ENCODE measurements at places on chromosomes 1 and 21.

DNA sequence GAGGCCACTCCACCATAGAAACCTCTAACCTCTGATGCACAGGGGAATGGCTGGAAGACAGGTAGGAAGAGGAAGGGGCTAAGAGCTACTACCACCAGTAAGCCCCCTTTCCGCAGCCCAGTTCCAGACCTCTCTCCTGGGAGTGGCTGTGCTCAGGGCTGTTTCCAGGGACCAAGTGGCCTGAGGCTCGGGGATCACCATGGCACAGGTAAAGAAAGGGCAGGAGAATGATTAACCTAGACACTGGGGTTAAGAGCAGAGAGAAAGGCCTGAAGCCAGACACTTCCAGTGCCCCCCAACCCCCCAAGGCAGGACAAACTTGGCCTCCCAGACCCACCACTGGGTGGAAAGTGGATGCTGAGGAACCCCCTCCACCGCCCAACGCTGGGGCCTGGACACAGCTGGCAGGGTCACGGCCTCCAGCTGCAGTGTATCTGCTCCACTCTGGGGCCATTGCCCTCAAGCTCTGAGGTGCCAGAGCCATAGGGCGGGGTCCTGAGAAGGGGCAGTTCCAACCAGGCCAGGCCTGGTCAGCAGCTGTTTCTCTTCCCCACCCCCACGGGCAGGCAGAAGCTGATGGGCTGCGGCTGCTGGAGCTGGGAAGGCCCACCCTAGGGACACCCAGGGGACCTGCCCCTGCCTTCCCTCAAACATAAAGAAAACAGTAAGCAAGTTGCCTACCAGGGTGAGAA, 2.6 kb downstream of the TAGLN2 start:
- DNase-seq = no peak
- H3K27ac ChIP-seq = peak overlapping the region; percentile 99
- no peaks in the 10 kb centered on the region for H3K27me3 ChIP-seq
- H3K4me3 ChIP-seq = peak overlapping the region; percentile 98
- peaks cover 56% of the 10 kb centered on the region for H3K36me3 ChIP-seq

DNA sequence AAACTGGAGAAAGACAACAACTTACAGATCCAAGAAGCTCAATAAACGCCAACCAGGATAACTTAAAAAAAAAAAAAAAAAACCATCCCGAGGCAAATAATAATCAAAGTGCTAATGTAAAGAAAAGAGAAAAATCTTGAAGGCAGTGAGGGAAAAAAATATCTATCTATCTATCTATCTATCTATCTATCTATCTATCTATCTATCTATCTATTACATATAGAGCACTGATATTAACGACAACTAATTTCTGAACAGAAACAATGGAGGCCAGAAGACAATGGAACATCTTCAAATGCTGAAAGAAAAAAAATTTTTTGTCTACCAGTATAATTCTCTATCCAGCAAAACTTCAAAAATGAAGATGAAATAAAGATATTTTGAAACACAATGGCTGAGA, 18.0 kb downstream of the PACC1 start:
- H3K36me3 ChIP-seq = peaks cover 48% of the 10 kb centered on the region
- H3K27me3 ChIP-seq = no peaks in the 10 kb centered on the region
- no peaks in the 10 kb centered on the region for H3K4me1 ChIP-seq
- no peak overlapping the region for H3K27ac ChIP-seq

- H3K36me3 ChIP-seq = peaks cover 39% of the 10 kb centered on the region
- peak overlapping the region; percentile 90 for H3K4me3 ChIP-seq
Observed at GRCh38 chr1:207823880-207824566, 72.2 kb downstream of the CD46 start.

- H3K36me3 ChIP-seq = peaks cover 19% of the 10 kb centered on the region
- H3K4me1 ChIP-seq = peaks cover 13% of the 10 kb centered on the region
- H3K27me3 ChIP-seq = no peaks in the 10 kb centered on the region
- no peak for DNase-seq
- no peak overlapping the region for H3K4me3 ChIP-seq
Observed at GRCh38 chr21:44370027-44370735, 16.8 kb downstream of the TRPM2 start.

- no peak overlapping the region for H3K4me3 ChIP-seq
- H3K27ac ChIP-seq = no peak overlapping the region
- H3K4me1 ChIP-seq = peaks cover 4% of the 10 kb centered on the region
- H3K36me3 ChIP-seq = no peaks in the 10 kb centered on the region
- DNase-seq = no peak
Observed at GRCh38 chr1:2208309-2209239, 14.0 kb upstream of the FAAP20 start.

DNA sequence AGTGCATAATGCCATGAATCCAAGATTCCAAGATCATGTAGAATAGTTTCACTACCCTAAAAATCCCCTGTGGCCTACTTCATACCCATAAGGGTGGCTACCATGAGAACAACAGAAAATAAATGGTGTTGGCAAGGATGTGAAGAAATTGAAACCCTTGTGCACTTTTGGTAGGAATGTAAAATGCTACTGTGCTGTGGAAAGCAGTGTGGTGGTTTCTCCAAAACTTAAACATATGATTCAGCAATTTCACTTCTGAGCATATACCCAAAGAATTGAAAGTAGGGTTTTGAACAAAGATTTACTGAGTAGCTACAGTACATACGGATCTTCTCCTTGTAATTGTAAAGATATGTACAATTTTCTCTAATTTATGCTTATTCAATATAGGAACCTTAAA, 16.0 kb downstream of the FNBP1L start:
- H3K4me3 ChIP-seq = no peak overlapping the region
- no peaks in the 10 kb centered on the region for H3K4me1 ChIP-seq
- no peak for DNase-seq
- H3K27ac ChIP-seq = no peak overlapping the region
- no peaks in the 10 kb centered on the region for H3K36me3 ChIP-seq

GRCh38 chr1:115325874-115326273, 12.2 kb downstream of the NGF start:
- H3K4me1 ChIP-seq = no peaks in the 10 kb centered on the region
- DNase-seq = no peak
- H3K36me3 ChIP-seq = no peaks in the 10 kb centered on the region
- no peak overlapping the region for H3K4me3 ChIP-seq

DNA sequence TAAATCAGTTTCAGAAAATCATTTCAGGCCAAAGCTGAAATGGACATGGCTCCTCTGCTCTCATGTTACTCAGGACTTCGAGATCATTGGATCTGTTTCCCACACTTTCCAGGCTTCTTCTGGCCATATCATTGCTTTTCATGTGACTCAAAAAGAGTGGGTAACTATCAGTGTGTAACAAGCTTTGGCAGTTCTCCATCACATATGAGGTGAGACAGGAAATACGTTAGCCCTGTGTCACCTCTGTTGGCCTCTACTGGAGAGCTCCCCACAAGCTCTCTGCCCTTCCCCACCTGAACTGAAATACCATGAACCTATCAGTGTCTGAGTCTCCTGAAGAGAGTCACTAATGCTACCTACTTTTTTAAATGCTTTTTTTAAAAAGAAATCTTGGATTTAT, 128.2 kb downstream of the LBR start:
- H3K27ac ChIP-seq = no peak overlapping the region
- H3K27me3 ChIP-seq = peaks cover 2% of the 10 kb centered on the region
- no peaks in the 10 kb centered on the region for H3K36me3 ChIP-seq

DNA sequence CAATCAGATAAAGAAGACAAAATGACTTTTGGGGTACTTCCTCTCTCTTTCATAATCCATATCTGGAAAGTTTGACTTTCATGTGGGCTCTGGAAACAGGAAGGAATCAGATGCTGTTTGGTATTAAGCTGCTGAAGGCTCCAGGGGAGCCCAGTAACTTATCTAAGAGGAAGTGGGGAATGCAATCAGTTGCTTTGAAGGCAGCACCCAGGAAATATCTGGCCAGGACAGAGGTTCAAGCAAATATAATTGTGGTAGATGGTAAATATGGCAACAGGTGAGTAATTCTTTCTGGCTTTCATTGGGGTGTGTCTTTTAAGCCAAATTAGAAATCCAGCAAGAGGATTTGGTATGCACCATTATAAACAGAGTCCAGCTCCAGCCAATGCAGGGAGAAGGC, 44.4 kb downstream of the COLGALT2 start:
- H3K27me3 ChIP-seq = peaks cover 7% of the 10 kb centered on the region
- no peak for DNase-seq
- H3K4me3 ChIP-seq = no peak overlapping the region
- H3K36me3 ChIP-seq = no peaks in the 10 kb centered on the region
- H3K27ac ChIP-seq = no peak overlapping the region

DNA sequence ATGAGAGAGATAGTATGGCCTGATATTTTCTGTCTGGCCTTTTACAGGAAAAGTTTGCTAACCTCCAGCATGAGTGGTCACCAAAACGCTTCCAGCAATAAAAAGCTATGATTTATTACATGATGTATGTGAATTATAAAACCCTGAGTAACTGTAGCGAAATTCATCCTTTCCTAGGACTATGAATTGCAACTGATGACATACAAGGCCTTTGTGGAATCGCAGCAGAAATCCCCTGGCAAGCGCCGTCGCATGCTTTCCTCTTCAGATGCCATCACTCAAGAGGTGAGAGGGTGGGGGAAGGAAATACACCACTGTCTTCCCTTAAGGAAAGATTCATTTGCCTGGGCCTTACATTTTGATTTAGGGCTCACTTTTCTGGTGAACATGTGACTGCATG, 117.9 kb downstream of the MACF1 start:
- H3K4me3 ChIP-seq = no peak overlapping the region
- no peak for DNase-seq
- peaks cover 8% of the 10 kb centered on the region for H3K4me1 ChIP-seq
- peaks cover 61% of the 10 kb centered on the region for H3K36me3 ChIP-seq
- H3K27ac ChIP-seq = no peak overlapping the region

- no peak overlapping the region for H3K27ac ChIP-seq
- peaks cover 11% of the 10 kb centered on the region for H3K27me3 ChIP-seq
- no peaks in the 10 kb centered on the region for H3K36me3 ChIP-seq
- DNase-seq = no peak
- no peak overlapping the region for H3K4me3 ChIP-seq
- no peaks in the 10 kb centered on the region for H3K4me1 ChIP-seq
Observed at GRCh38 chr1:20120796-20121195, 1.5 kb upstream of the PLA2G2D start.

DNA sequence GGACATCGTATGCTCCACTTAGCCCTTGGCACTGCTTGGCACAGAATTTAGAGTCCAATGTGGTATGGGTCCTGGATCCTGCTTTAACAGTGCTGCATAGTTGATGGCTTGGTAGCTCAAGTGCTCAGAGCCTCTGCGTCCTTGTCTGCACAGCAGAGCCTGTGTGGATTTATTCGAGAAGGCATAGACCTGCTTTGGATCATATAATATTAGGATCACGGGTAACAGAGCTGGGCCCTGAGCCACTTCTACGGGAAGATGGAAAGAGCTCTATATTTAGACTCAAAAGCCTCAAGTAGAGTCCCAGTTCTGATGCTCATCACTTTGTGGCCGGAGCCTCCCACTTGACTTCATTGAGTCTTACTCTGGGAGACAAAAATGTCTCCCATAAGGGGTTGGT, 164.4 kb upstream of the EDN2 start:
- no peak for DNase-seq
- no peaks in the 10 kb centered on the region for H3K27me3 ChIP-seq
- H3K4me1 ChIP-seq = peaks cover 41% of the 10 kb centered on the region
- H3K4me3 ChIP-seq = no peak overlapping the region
- no peak overlapping the region for H3K27ac ChIP-seq

DNA sequence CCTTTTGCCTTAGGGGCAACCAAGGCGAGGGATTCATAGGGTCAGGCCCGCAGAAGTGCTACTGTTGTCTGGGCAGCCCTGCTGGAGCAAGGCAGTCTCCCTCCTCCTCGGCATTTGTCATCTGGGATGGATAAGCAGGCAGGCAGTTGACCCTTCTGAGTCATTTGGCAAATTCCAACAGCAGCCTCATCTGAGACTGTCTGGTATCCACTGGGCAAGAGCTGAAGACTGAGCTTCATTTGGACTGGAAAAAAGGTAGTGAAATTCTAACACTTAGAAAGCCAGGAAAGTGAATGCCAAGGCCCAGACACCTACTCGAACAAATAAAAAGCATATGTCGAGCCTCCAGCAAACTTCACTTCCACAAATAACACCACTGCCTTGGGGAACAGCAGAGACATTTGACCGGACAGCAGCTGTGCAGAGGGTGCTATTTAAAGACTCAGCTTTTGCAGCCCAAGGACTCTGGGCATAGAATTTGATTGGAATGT, 4.0 kb upstream of the ZBTB40 start:
- H3K4me3 ChIP-seq = no peak overlapping the region
- H3K36me3 ChIP-seq = peaks cover 5% of the 10 kb centered on the region
- H3K27me3 ChIP-seq = peaks cover 10% of the 10 kb centered on the region

- no peak overlapping the region for H3K27ac ChIP-seq
- H3K27me3 ChIP-seq = no peaks in the 10 kb centered on the region
- no peaks in the 10 kb centered on the region for H3K36me3 ChIP-seq
- H3K4me3 ChIP-seq = no peak overlapping the region
- H3K4me1 ChIP-seq = no peaks in the 10 kb centered on the region
Observed at GRCh38 chr1:14452551-14452950, 145.9 kb upstream of the KAZN start.

GRCh38 chr1:3543076-3544039, 68.0 kb downstream of the MEGF6 start:
- H3K27me3 ChIP-seq = no peaks in the 10 kb centered on the region
- H3K27ac ChIP-seq = no peak overlapping the region
- H3K4me1 ChIP-seq = no peaks in the 10 kb centered on the region
- no peak for DNase-seq
- no peak overlapping the region for H3K4me3 ChIP-seq

GRCh38 chr1:225253173-225253572, 174.7 kb downstream of the LBR start:
- H3K36me3 ChIP-seq = no peaks in the 10 kb centered on the region
- DNase-seq = no peak
- H3K4me3 ChIP-seq = no peak overlapping the region
- H3K4me1 ChIP-seq = no peaks in the 10 kb centered on the region
- H3K27ac ChIP-seq = no peak overlapping the region
- no peaks in the 10 kb centered on the region for H3K27me3 ChIP-seq

GRCh38 chr1:202599669-202600431, 110.4 kb downstream of the SYT2 start:
- H3K36me3 ChIP-seq = no peaks in the 10 kb centered on the region
- no peak overlapping the region for H3K4me3 ChIP-seq
- H3K27ac ChIP-seq = no peak overlapping the region
- peak; percentile 32 for DNase-seq
- H3K4me1 ChIP-seq = no peaks in the 10 kb centered on the region

DNA sequence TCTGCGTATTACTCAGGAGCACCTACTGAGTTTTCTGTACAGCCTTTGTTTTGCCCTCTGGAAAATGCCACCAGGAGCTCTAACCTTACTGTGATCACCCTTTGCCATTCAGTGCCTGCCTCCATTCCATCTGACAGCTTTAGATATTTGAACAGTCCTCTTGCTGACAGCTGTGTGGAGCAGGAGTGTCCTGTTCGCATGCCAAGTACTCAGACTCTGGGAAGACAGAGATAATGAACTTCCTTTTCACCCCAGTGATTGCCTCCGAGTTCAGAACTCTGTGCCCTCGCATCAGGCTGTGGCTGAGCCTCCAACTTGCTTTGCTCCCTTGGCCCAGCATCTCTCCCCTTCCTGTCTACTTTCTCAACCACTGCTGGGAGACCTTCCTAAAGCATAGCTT, 74.0 kb downstream of the CACNA1E start:
- no peak overlapping the region for H3K27ac ChIP-seq
- H3K27me3 ChIP-seq = peaks cover 6% of the 10 kb centered on the region
- H3K4me1 ChIP-seq = no peaks in the 10 kb centered on the region
- H3K36me3 ChIP-seq = no peaks in the 10 kb centered on the region
